Activated CD8-positive, alpha-beta T cell treated with anti-CD3 and anti-CD28 coated beads, Interleukin-2, amount 10 ng/mL, durations not matched to agents 7 days and 5 days (primary cell): ENCODE measurements at places on chromosomes 2 and 18.

GRCh38 chr2:71690876-71691475 is 237.6 kb downstream of the DYSF start:
- DNase-seq, result no peak

- no peak for DNase-seq
Observed at GRCh38 chr2:38533757-38534545, 68.8 kb downstream of the HNRNPLL start.

DNA sequence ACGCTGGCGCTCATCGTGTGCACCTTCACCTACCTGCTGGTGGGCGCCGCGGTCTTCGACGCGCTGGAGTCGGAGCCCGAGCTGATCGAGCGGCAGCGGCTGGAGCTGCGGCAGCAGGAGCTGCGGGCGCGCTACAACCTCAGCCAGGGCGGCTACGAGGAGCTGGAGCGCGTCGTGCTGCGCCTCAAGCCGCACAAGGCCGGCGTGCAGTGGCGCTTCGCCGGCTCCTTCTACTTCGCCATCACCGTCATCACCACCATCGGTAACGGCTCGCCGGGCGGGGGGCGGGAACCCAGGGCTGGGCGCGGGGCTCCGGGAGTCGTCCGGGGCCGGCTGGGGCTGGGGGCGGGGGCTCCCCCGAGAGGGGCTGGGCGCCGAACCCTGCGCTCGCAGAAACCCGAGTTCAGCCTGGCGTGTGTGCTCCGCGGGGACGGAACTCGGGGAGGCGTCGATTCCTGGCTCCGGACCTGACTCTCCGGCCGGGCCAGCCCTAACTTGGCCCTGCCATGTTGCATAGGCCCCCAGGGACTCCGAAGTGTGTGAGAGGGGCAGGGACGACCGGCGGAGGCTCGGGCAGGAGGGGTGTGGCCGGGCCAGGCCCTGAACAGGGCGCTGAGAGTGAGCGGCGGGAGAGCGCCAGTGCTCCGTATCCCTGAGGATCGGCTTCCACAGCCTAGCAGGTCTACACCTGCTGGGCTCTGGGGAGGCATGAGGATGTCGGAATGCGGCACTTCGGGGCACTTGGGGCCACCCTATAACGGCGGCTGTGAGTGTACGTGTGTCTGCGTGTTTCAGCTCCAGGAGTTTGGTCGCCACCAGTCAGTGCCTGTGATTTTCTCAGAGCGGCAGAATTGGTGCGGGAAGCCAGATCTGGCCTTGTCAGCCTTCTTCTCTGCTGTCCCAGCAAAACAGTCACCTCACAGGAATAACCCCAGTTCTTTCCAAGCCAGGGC is 651 bp downstream of the KCNK3 start:
- no peak for DNase-seq

DNA sequence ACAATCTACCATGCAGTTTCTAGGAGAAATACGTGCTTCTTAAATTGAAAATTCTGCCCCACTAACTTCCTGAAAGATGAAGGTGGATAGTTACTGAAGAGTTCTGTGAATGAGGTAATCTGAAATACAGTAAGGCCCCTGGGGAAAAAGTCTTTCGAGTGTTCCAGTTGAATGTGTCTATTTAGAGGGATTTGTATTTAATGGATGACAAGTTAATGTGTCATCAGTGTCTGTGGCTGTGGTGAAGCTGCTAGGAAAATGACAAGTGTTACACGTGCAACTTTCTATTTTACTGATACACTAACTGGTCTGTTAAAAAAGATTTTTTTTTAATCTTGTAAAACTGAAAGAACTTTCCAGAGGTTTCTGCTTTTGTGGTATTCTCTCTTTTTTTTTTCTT is 384.6 kb downstream of the STK39 start:
- no peak for DNase-seq

GRCh38 chr2:50975546-50975945 is 56.4 kb downstream of the NRXN1 start:
- no peak for DNase-seq

GRCh38 chr18:31230495-31230894 is 67.8 kb upstream of the DSC1 start:
- DNase-seq, result no peak

DNA sequence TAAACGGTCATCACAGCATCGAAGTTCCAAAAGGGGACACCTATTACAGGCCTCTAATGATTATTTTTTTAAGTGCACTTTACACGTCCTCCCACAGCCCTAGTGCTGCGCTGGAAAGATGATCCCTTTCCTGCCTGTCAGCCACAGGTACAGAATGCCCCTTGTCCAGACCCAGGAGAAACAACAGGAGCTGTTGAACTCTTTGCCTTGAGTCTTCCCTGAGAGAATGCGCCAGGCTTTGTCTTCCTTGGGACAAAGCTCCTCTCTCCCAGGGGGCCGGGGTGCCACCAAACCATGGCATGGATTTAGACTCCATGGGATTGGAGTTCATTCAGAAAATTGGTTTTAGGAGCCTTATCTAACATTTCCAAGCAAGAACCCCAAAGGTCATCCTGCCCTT is 319.0 kb upstream of the SOX11 start:
- no peak for DNase-seq

- no peak for DNase-seq
Observed at GRCh38 chr2:218732052-218732760, 21.6 kb downstream of the TTLL4 start.

- no peak for DNase-seq
Observed at GRCh38 chr2:118530976-118531375, 316.5 kb downstream of the EN1 start.

GRCh38 chr2:192718340-192718739 is 523.6 kb upstream of the TMEFF2 start:
- no peak for DNase-seq

- DNase-seq, result no peak
Observed at GRCh38 chr2:65076345-65076710, 20.1 kb downstream of the CEP68 start.

- DNase-seq, result no peak
Observed at GRCh38 chr2:86171295-86171694, 24.0 kb downstream of the IMMT start.

- DNase-seq, result no peak
Observed at GRCh38 chr2:79388024-79388423, 124.8 kb upstream of the CTNNA2 start.

DNA sequence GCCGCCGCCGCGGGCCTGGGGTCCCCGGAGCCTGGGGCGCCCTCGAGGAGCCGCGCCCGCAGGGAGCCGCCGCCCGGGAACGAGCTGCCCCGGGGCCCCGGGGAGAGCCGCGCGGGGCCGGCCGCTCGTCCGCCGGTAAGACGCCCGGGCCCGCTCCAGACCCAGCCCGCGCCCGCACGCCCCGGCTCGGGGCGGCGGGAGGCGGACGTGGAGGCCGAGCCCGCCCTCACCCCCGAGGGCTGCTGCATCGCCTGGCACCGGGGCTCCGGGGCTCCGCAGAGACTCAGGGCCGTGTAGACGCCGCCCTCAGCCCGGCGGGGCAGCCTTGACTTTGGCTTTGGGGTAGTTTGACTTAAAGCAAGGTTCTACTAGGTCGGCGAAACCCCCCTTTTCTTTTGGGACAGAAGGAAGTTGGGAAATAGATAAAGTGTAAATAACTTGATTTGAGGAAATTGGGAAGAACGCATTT is 335 bp downstream of the ERFE start:
- DNase-seq, result peak; percentile 32

GRCh38 chr2:20455076-20455587 is 8.3 kb downstream of the RHOB start:
- no peak for DNase-seq

GRCh38 chr2:85666435-85667316 is 1.3 kb downstream of the SFTPB start:
- no peak for DNase-seq

GRCh38 chr2:181072486-181073235 is 92.3 kb downstream of the UBE2E3 start:
- no peak for DNase-seq

DNA sequence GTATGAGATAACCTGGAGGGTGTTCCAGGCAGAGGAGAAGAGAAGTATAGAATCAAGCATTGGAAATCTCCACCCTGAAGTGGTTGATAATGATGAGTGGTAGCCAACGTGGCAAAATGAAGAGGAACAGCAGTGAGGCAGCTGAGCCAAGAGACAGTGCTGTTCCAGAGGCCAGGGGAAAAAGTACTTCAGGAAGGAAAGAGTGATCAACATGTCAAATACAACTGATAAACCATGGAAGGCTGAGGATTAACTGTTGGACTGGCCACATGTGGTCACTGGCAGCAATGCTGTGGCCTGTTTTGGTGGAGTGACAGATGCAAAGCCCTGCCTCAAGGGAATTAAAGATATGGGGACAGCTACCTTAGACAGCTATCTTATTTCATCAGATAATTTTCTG is 51.9 kb upstream of the RMP24 start:
- DNase-seq, result no peak

- no peak for DNase-seq
Observed at GRCh38 chr2:234458466-234458865, 38.4 kb downstream of the ARL4C start.

DNA sequence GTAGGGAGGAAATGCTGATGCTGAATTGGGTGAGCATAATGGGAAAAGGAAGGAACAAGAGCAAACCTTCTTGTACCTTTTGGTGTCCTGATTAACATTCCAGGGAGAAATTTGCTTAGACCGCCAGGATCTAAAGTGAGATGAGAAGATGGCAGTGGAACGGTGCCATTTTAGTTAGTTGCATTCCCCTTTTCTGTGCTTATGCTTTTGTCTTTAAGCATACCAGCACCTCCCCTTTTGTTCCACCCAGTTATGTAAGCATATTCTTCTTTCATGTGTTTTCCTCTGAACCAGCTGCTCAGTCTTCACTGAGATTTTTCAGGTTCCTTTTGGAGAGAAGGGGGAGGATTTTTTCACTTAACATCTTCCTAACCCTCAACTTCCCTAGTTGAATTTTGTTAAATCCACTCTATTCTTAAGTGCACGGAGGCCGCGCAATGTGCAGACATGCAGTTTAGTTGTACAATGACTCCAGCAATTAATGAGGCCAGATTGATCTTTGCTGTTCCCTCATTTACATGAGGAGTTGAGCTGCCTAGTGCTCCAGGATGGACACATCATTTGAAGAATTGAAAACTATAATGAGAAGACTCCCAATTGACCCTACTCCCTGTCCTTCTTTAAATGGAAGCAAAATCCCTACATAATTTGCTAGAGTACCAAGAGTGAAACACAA is 73.9 kb downstream of the MAP4K4 start:
- DNase-seq, result no peak

DNA sequence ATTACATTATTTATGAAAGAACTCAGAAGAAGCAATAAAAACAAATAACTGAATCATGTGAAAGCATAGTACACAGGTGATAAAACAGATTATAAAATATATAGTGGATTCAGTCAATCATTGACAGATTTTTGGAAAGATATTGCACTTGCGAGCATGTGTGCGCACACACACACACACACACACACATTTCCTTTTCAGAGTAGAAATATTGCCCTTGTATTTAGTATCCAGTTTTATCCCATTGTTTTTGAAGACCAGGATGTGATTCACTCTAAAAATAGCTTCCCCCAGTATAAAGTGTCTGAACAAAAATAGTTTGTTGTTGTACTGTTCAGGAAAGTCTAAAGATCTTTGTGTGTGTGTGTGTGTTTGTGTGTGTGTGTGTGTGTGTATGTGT is 145.5 kb downstream of the CALCRL start:
- DNase-seq, result no peak

- DNase-seq, result no peak
Observed at GRCh38 chr2:221488136-221488807, 83.8 kb downstream of the EPHA4 start.

DNA sequence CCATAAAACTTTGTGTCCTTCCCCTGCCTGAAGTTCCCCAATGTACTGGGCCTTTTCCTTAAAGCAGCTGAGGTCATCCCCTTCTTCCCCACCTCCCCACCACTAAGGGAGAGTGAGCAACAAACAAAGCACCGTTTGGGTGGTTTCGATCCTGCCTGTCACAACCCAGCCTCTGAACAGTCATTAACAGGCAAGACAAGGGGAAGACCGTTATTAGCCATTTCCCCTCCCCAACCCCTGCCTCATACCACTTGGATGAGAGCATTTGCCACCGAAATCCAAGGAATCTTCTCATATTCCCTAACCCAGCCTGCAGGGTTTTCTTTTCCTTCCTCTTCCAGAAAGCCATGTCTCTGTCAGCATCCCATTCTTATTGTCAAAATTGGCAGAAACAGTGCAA is 65.6 kb downstream of the STRADB start:
- DNase-seq, result no peak

DNA sequence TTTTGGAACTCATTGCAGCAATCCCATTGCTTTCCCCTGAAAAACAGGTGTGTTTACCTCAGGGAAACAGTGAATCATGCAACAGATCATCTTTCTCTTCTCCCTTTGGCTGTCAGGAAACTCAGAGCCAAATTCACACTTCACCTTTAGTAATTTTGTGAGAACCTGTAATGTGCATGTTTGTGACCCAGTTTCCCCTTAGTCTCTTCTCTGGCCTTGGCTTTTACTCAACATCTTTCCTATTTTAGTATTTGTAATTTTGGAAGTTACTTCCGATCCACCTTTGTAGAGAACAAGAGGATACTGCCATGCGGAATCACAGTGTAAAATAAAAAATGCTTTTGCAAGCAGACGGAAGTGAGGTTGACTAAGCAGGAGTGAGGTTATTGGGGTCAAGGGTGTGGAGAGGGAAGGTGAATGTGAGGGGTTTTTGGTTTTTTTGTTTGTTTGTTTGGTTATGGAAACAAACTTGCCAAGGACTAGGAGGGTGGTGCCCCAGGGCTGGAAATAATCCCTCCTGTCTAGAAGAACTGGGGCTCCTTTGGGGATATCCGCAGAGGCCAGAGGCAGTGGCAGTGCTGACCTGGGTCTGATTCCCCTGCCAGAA is 14.0 kb downstream of the ASPRV1 start:
- DNase-seq, result no peak

GRCh38 chr2:24874035-24874434 is 46.0 kb downstream of the ADCY3 start:
- DNase-seq, result no peak

GRCh38 chr2:239788576-239789098 is 236.5 kb downstream of the NDUFA10 start:
- no peak for DNase-seq

GRCh38 chr2:159612255-159612901 is 4.0 kb downstream of the BAZ2B start:
- DNase-seq, result no peak

- DNase-seq, result no peak
Observed at GRCh38 chr2:104332731-104333130, 521.2 kb upstream of the POU3F3 start.

GRCh38 chr2:127901339-127902056 is 15.7 kb upstream of the AMMECR1L start:
- no peak for DNase-seq

- DNase-seq, result no peak
Observed at GRCh38 chr2:153944800-153945199, 73.1 kb downstream of the GALNT13 start.

GRCh38 chr2:105580216-105580615 is 164.5 kb upstream of the NCK2 start:
- no peak for DNase-seq
